IMR-90 (cell line): ENCODE measurements at places on chromosomes 3 and 15.
A peak's percentile ranks its signal among the peaks of the same experiment; 100 is the strongest.

- DNase-seq = no peak
These were observed 38.7 kb upstream of the PTPN23 start for GRCh38 chr3:47342151-47342550.

DNA sequence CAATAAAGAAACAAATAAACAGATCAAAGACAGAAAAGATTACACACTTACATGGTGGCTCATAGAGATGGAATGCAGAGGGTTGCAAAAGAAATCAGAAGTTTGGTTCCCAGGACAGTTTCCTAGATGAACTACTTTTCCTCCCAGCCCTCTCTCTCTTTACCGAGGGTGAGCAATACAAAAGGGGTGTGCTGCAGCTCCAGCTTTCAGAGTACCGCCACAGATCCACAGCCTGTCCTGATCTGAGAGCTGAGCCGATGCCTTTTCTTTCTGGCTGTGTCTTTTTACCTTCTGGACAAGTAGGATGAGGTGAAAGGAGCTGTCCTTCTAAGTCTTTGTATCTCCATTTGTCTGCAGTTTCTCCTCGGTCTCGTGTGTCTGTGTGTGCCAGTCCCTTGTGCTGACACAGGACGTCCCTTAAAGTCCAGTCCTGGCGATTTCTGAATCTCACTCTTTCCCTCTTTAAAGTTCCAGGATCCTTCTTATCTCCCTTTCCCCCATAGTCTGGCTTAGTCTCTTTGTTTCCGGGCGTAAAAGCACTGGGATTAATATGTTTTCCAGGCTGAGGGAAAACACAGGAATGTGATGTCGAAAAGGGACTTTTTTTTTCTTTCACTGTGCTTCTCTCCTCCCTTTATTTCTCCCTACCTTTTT, 540 bp downstream of the CCDC80 start:
- peak; percentile 90 for DNase-seq

DNA sequence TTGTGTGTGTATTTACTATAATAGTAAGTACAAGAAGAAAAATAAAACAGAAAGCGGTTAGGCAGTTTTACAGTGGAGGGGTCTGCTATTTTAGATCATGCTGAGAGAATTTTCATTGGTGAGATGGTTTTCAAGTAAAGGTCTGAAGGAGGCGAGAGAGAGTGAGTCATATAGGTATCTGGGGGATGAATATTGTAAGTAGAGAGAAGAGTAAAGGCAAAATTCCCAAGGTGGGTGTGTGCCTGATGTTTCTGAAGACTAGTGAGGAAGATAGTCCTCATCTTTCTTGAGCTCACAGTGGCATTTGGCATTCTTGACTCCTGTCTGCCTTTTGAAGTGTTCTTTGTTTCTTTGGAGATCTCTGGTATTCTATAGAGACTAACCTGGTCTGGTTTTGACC, 38.6 kb downstream of the CRYBG3 start:
- no peak for DNase-seq

DNA sequence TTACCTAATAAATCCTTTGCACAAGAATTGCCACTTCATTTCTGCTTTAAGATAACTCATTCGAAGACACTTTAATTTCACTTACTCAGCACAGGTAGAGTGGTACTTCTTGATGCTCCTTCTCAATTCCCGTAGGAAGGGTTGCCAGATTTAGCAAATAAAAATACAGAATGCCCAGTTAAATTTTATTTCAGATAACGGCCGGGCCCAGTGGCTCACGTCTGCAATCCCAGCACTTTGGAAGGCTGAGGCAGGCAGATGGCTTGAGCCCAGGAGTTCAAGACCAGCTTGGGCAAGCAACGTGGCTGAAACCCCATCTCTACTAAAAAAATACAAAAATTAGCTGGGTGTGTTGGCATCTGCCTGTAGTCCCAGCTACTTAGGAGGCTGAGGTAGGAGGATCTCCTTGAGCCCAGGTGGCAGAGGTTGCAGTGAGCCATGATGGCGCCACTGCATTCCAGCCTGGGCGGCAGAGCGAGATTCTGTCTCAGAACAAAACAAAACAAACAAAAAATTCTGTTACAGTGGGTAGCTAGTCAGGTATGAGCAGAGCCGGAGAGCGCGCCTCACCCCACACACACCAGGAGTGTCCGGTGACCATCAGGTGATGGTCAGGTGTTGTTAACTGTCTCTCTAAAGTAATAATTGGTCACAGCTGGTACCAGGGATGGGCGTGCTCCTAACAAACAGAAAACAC, 92.8 kb downstream of the DNAH12 start:
- no peak for DNase-seq

DNA sequence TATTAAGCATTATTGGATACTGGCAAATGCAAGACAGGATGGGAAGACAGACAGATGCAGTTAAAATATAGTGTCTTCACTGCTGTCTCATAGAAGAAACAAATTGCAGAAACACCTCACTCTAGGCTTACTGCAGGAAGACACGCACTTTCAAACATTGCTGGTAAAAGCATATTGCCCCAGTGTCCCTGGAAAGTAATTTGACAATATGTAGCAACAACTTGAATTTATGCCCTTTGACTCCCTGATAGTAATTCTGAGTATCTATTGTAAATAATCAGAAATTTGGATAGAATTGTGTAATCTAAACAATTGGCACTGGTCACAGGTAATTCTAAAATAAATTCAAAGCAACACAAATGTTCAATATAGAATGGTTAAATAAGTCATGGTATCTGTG, 62.0 kb downstream of the MSL2 start:
- no peak for DNase-seq

- no peak for DNase-seq
These were observed 35.7 kb upstream of the ABHD17C start for GRCh38 chr15:80659375-80659774.

GRCh38 chr3:52194485-52195290, 3.3 kb upstream of the ALAS1 start:
- peak; percentile 72 for DNase-seq

GRCh38 chr3:108092501-108092900, 1.7 kb upstream of the CD47 start:
- DNase-seq = no peak

GRCh38 chr3:110494728-110495127, 576.9 kb upstream of the NECTIN3 start:
- DNase-seq = no peak

- DNase-seq = no peak
These were observed 4.4 kb downstream of the NUSAP1 start for GRCh38 chr15:41337047-41337446.

- DNase-seq = peak; percentile 40
These were observed 238.7 kb downstream of the SV2B start for GRCh38 chr15:91338766-91339165.

- DNase-seq = no peak
These were observed 591.1 kb upstream of the NAALADL2 start for GRCh38 chr3:174268061-174268460.

DNA sequence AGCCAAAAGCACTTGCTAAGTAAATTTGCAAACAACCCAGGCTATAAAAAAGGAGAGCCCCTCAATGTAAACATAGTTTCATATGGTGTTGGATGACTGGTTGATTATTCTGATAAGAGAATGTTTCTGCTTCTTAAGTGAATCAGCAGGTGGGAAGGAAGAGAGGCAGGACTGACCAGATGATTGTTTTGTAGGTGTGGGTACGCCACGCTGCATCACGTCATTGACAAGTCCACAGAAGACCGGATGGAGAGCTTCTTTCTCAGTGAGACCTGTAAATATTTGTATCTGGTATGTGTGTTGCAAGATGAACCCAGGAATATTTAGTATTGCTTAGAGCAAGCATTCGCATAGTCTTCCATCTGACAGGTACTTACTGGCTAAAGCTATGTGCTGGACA, 23.4 kb downstream of the EDEM1 start:
- DNase-seq = no peak

- no peak for DNase-seq
These were observed 203.3 kb upstream of the LMCD1 start for GRCh38 chr3:8298021-8298954.

GRCh38 chr15:95987886-95988573, 342.5 kb upstream of the NR2F2 start:
- no peak for DNase-seq

- DNase-seq = no peak
These were observed 32.4 kb upstream of the FGD5 start for GRCh38 chr3:14786369-14786768.

DNA sequence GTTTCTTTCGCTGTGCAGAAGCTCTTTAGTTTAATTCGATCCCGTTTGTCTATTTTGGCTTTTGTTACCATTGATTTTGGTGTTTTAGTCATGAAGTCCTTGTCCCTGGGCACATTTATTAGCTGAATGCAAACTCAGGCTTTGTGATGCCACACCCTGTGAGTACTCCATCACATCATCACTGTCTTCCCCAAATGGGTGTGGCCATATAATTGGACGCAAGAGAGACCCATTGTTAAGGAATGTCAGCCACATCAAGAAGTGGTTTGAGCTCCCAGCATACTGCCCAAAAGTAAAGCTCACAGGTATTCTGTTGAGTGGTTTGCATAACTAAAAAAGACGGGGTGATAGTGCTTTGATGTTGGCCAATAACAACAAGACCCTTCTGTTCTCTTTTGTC, 245.7 kb downstream of the SV2B start:
- DNase-seq = no peak

- peak; percentile 9 for DNase-seq
These were observed 762.8 kb upstream of the NR2F2 start for GRCh38 chr15:95567686-95568085.

- DNase-seq = no peak
These were observed 103.1 kb downstream of the LINGO1 start for GRCh38 chr15:77529394-77530159.

GRCh38 chr15:54681584-54681983, 515.2 kb downstream of the RSL24D1 start:
- DNase-seq = no peak

GRCh38 chr15:99238849-99239248, 10.5 kb downstream of the TTC23 start:
- no peak for DNase-seq

DNA sequence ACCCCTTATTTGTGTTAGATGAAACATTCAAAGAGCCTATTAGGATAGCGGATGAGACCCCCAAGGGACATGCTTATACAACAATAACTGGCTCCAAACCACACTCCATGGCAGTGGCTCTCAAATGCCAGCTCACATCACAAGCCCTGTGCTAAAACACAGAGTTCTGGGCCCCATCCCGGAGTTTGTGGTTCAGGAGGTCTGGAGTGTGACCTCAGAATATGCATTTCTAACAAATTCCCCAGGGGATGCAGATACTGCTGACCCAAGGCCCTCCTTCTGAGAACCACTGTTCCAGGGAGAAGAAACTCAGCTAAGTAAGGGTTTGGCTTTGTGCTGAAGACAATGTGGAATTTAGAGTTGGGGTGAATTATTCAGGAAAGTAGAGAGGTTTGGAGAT, 3.6 kb downstream of the CCRL2 start:
- DNase-seq = no peak

- no peak for DNase-seq
These were observed 606.8 kb downstream of the UNC13C start for GRCh38 chr15:54585063-54585462.

DNA sequence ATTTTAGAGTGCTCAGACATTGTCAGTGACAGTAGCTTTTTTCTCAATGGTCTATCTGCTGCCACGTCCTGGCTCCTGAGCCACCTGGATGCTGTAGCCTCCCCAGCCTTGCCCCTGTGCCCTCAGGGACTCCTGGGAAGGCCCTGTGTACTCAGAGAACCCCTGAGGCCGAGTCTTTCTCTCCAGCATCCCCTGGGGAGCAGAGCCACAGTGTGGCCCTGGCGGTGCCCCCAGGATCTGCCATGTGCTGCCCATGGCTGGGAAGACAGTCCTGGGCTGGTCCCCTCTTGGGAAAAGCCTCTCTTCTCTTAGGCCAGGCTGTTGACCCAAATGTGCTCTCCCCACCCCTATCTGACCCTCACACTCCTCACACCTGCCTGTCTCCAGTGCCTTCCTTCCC, 5.0 kb downstream of the MYD88 start:
- no peak for DNase-seq
